ENCODE measurements at places on chromosomes 1 and 21. TPM values are rescaled to one million over a fixed set of nuclear protein-coding genes. Genes with fewer than 3 reads are reported as not detected.

MYBPH gene
- polyA plus RNA-seq = not detected

RPTN gene
- polyA plus RNA-seq = not detected

NTMT2 gene
- 0.27 TPM for polyA plus RNA-seq

SIM2 gene
- polyA plus RNA-seq = not detected

LCE1A gene
- not detected for polyA plus RNA-seq

LIX1L gene
- polyA plus RNA-seq = 17.0 TPM

FTCD gene
- polyA plus RNA-seq = 1.4 TPM

LYPD8 gene
- polyA plus RNA-seq = not detected

PPOX gene
- 93.9 TPM for polyA plus RNA-seq

SELE gene
- not detected for polyA plus RNA-seq

CHI3L1 gene
- not detected for polyA plus RNA-seq

KRTAP10-8 gene
- polyA plus RNA-seq = not detected

LCE1D gene
- not detected for polyA plus RNA-seq

SLC26A9 gene
- not detected for polyA plus RNA-seq

CYP4A11 gene
- polyA plus RNA-seq = 1.6 TPM

IGSF21 gene
- 2.4 TPM for polyA plus RNA-seq

FAM43B gene
- polyA plus RNA-seq = 0.52 TPM

TMPRSS15 gene
- 0.18 TPM for polyA plus RNA-seq

MATN1 gene
- polyA plus RNA-seq = 0.42 TPM

GOLT1A gene
- 1.1 TPM for polyA plus RNA-seq

MAEL gene
- not detected for polyA plus RNA-seq

ANKRD65 gene
- 0.28 TPM for polyA plus RNA-seq

SUMO3 gene
- 113 TPM for polyA plus RNA-seq

ZBTB8A gene
- 6.9 TPM for polyA plus RNA-seq

KLF17 gene
- polyA plus RNA-seq = not detected

TMEM79 gene
- 6.8 TPM for polyA plus RNA-seq
